Fibroblast of gingiva (primary cell): ENCODE measurements at places on chromosomes 11 and 22.

DNA sequence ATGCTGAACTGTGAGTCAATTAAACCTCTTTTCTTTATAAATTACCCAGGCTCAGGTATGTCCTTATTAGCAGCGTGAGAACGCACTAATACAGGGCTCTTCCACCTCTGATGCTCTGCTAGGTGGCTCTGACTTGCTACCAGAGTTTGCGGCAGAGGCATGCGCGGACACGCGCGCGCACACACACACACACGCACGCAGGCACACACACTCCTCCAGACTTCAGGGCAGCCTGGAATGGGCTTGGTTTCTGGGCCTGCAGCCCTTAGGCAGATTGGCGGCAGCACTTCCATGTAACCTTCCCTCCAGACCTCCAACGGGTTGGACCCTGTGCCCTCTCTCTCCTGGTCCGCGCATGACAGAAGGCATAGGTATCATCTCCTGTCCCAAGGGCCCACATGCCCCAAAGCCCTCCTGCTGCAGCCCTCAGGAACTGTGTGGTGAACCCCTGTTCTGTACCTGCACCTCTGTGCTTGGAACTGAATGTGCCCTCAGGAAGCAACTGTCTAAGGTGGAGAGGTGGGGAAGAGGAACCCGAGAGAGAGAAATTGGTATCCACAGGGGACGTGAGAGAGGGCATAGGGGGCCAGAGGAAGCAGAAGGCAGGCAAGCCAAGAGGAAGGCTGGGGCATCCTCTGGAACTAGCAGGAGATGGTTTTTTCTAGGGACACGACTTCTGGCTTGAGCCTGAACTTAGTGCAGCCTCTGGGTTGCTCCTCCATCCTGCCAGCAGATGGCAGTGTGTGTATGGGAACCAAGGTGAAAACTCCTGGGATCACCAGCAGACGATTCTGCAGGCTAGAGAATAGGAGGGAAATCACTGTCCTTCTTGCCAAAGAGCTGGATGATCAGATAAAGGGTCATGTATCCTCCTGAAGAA lies 23.4 kb upstream of the RIC3 start:
- peak; percentile 50 for DNase-seq

DNA sequence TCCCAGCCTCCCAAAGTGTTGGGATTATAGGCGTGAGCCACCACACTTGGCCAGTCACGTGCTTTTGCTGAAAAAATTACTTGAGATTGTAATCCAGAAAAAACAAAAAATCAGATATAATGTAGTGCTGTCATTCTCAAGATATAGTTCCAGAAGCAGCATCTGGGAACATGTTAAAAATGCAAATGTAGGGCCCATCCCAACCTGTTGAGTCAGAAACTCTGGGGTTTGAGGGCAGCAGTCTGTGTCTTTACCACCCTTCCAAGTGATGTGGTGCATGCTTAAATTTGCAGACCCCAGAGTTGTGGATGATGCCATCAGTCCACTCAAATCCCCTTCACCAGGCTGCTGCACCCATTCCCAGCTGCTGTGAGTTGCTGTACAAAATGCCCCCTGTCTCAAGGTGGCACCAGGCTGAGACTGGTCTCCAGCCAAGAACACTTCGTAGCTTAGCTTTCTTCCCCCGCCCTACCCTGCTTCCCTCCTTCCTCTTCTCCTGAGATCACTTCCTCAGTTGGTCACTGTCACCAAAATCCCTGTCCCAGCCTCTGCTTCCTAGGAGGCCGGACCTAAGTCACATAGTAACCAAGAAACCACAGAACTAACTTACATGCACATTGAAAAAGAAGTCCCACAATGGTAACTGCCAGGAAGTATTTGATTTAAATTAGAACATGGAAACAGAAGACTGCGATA lies 18.2 kb upstream of the ARRB1 start:
- DNase-seq: no peak

GRCh38 chr22:50542416-50542927 lies 3.2 kb upstream of the KLHDC7B start:
- peak; percentile 40 for DNase-seq

- DNase-seq: no peak
These were observed 33.3 kb downstream of the NF2 start for GRCh38 chr22:29636751-29637150.

DNA sequence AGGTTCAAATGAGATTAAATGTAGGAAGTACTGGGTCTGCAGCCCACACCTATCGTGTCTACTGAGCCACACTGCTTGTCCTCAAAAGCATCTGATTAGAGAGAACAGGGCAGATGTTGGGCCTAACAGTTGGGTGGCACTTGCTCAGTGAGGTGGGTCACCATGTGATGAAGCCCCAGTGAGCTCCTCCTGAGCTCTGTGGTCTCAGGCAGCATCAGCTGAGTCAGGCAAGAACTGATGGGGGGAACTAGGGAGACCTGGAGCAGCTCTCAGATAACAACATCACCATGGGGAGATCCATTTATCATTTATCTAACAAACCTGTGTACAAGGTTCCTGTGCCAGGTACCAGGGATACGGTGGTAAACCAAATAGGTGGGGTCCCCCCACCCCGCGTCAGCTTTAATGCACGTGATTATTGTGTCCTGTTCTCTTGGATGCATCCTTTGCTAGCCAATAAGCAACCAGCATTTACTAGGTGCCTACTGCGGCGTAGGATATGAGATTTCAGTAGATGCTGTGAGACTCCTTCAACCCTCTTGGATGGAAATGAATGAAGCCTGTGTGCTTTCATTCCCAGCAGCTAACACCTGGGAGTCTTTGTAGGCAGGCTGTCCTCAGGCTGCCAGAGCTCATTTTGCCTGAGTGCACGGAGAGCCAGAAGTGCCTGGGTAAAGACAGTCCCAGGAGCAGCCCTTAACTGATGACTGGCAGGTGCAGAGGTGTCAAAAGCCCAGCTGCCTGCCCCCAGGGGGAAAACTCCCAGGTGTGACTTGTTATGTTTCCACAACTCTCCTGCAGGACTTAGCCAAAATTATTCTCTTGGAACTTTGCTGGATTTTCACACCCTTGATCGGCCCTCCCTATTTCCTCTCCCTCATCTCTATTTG lies 73.6 kb upstream of the NARS2 start:
- DNase-seq: no peak

DNA sequence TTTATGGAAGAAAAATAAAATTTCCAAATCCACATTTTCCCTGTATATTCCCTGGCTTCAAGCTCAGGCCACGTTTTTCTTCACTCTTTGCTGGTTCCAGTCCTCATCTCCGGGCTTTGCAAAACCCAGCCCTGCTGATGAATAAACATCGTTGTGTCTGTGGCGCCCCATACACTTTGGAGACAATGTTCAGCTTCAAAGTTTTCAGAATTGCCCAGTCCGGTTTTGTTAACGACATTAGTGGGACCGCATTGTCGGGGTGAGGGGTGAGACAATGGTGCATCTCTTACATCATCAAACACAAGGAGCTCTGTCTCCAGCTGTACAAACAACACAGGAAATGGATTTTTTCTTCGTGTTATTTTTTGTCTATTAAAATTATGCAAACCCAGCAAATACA lies 53.4 kb upstream of the HTATIP2 start:
- DNase-seq: no peak

- DNase-seq: no peak
These were observed 41.6 kb upstream of the PRAME start for GRCh38 chr22:22600531-22601261.

DNA sequence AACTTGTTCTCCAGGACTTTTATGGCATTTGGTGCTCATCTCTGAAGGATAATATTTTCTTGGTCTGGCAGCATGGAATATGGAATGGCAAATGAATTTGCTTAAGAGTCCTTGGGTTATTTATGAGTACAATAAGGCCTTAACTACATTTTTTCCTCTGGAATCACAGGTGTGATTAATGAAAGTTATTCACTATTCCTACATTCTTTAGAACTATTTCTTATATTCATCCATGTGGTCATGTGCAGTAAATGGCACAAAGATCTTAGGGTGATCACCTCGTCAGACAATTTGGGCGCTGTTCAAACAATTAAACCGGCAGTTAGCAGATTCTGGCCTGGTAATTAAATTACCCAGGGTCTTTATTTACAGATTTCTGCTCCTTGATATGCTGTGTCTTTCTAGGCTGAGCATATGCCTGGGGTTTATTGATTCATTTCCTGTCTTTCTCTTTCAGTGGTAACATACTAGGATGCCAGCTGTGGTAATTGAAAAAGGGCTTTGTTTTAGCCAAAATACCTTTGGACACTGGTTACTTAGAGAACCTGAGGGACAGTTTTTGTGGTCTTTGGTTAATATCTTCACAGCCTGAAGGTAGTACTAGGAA lies 31.6 kb downstream of the SIK2 start:
- no peak for DNase-seq

DNA sequence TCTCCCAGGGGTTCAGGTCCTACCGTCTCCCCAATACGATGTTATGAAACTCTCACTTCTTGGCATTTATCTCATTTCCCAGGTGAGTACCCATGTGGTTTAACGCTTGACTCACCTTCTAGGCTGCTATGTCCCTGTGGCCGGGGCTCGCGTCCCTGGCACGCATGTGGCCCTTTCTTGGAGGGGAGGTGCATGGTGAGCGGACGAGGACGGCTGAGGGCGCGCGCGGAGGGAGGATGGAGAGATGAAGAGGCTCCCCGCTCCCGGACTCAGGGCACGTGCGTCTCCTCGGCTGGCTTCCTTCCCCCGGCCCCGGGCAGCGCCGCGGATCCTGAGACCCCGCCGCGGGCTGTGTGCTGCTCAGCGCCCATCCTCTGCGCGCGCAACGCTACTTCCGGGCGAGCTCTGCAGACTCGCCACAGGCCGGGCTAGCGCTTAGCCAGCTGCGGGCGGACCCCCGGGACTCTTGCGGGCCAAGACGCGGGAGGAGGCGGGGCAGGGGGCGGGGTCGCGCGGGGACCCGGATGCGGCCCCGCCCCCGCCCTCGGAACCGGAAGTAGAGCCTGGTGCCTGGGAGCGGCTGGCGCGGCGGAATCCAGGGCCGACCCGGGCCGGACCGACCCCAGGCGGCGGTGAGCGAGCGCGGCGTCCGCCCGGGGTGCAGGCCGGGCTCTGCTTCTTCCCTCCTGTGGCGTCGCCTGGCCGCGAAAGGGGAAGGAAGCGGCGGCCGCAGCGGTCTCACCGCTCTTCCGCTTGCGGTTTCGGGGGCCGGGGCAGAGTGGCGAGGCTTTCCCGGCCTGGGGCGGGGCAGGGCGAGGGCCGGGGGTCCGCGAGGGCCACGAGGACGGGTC lies at the start of gene CTTN:
TSS of gene CTTN (plus strand) at position 547 of the 851 bp plus-strand sequence. CDS start 8,769 bp downstream, outside the sequence.
- DNase-seq: peak; percentile 84

DNA sequence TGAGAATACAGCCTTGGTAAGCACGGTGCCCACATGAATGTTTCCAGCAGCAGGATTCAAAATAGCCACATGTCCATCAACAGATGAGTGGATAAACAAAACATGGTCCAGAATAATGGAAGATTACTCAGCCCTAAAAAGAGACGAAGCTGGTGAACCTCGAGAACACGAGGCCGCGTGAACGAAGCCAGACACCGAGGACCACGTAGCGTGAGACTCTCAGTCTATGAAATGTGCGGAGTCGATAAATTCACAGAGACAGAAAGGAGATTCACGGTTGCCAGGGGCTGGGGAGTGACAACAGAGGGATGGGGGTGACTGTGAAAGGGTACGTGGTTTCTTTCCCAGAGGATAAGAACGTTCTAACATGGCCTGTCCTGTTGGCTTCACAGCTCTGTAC lies 2.9 kb upstream of the ASCL2 start:
- no peak for DNase-seq

DNA sequence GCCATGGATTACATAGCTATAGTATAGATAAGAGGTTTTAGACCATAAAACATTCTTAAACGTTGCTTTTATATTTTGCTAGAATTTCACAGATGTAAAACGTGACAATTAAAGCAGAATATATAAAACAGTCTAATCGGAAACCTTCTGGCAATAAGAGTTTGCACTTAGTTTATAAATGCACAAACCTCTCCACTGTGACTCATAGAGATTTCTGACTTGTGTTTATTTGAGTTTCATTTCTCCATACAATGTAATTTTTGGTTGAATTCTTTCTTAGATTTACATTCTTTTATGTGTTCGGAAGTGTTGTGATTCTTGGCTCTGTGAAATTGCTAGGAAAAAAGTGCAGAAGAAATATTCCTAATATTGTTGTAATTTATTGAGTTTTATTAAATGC lies 288.7 kb upstream of the CTSC start:
- DNase-seq: no peak

DNA sequence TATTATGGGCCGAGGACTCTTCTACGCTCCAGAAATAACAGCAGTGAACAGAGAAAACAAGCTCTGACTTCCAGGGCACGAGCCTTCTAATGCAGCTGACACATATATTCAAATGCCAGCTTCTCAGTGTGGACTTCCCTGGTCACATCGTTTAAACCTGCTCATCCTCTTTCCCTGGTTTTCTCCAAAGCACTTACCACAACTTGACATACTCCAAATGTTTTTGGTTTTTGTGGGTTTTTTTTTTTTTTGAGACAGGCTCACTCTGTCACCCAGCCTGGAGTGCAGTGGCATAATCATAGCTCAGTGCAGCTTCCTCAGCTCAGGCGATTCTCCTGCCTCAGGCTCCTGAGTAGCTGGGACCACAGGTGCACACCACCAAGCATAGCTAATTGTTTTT lies 105.5 kb downstream of the MICAL3 start:
- no peak for DNase-seq

GRCh38 chr22:38348751-38349496 lies 31.7 kb upstream of the CSNK1E start:
- no peak for DNase-seq

DNA sequence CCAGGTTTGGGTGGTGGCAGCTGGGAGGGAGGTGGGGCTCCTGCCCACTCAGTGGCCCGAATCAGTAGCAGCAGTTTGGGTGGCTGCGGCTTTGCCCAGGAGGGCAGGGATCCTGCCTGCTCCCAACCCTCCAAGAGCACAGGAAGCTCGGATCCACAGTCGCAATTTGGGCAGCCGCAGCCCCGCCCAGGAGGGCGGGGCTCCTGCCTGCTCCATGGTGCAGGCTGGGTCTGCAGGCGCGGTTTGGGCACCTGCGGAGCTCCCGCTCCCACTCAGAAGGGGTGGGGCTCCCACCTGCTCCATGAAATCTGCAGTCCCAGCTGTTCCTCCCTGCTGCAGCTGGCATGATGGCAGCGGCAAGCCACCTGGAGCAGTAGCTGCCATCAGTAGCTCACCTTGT lies 38.1 kb upstream of the CALCB start:
- DNase-seq: no peak

DNA sequence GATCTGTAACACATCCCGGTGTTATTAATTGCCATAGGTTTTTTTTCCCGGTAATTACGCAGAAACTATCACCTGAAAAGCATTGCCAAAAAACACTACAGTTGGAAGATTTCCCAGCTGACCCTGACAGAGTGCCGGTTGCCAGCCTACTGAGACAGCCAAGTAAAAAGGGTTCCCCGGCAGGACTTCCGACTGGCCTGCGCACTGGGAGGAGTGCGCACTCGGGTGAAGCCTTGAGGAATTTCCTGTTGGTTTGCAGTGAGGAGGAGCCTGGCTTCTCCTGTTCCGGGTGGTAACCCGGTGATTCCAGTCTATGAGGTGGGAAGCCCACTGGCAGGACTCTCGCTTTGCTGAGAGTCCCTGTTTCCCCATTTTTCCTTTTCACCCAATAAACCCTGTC lies 52.1 kb downstream of the CNTF start:
- no peak for DNase-seq

DNA sequence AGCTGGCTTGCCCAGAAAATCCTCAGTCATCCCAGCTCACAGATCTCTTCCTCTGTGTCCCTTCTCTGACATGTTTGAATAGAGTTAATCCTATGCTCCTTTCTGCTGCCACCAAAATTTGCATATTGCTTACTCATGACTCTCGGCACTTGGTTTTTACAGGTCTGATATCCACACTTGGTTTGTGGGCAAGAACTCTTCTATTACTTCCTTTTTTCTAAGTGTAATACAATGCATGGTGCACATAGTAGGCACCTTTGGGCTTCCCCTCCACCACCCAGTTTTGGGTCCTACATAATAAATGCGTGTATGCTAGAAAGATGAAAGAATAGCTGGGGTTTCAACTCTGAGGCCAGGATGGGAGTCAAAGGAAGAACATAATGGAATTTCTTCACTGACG lies 69.7 kb upstream of the GRK3 start:
- DNase-seq: no peak
